ENCODE measurements at places on chromosomes 5 and 9.

DNA sequence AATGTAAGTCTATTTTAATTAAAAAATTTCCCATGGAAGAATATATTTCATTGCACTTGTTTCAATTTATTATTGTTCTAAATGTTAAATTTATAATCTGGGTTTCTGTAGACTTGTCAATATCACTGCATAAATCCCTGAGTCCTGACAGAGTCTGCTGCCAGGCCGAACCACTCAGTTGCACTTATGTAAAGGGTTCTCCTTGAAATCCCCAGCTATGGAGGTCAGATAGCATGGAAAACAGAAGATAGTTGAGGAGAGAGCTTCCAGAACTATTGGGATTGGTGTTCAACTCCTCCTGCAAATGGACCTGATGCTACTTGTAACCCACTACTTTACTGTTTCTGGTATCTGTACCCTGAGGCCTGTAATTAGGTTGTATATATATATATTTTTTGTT, 37.2 kb downstream of the KDM4C start:
- no peaks in the 10 kb centered on the region for H3K36me3 ChIP-seq
- H3K27ac ChIP-seq: no peak overlapping the region
- DNase-seq: no peak
- H3K4me1 ChIP-seq: no peaks in the 10 kb centered on the region
- no peak overlapping the region for H3K4me3 ChIP-seq
- H3K27me3 ChIP-seq: no peaks in the 10 kb centered on the region

GRCh38 chr5:138809391-138809790, 56.2 kb downstream of the CTNNA1 start:
- no peaks in the 10 kb centered on the region for H3K4me1 ChIP-seq
- H3K27me3 ChIP-seq: no peaks in the 10 kb centered on the region
- no peak overlapping the region for H3K4me3 ChIP-seq
- H3K27ac ChIP-seq: no peak overlapping the region
- peaks cover 12% of the 10 kb centered on the region for H3K36me3 ChIP-seq

DNA sequence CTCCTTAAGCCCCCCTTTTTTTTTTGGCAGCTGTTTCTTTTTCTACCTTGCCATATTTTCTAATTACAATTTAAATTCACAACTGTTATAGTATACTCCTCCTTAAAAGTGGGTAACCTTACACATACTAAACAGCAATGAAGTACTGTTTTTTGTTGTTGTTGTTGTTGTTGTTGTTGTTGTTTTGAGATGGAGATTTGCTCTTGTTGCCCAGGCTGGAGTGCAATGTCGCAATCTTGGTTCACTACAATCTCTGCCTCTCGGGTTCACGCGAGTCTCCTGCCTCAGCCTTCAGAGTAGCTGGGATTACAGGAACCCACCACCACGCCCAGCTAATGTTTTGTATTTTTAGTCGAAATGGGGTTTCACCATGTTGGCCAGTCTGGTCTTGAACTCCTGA, 669.1 kb upstream of the CDH6 start:
- no peaks in the 10 kb centered on the region for H3K4me1 ChIP-seq
- no peak for DNase-seq
- no peaks in the 10 kb centered on the region for H3K36me3 ChIP-seq
- H3K27ac ChIP-seq: no peak overlapping the region

DNA sequence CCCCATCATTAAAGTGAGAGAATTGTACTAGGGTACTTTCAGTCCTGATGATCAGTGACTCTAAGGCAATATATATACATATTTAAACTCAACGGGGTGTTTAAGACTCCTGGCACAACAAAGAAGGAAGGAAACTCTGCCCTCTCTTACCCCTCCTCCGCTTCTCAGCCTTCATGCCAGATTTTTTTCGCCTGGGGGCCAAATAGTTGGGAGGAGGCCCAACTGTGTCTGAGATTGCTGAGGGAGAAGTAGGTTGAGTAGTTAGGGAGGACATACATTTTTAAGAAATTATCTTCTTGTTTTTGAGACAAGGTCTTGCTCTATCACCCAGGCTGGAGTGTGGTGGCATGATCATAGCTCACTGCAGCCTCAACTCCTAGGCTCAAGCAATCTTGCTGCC, 127.7 kb upstream of the SHB start:
- no peaks in the 10 kb centered on the region for H3K27me3 ChIP-seq
- H3K4me1 ChIP-seq: no peaks in the 10 kb centered on the region
- H3K36me3 ChIP-seq: no peaks in the 10 kb centered on the region

DNA sequence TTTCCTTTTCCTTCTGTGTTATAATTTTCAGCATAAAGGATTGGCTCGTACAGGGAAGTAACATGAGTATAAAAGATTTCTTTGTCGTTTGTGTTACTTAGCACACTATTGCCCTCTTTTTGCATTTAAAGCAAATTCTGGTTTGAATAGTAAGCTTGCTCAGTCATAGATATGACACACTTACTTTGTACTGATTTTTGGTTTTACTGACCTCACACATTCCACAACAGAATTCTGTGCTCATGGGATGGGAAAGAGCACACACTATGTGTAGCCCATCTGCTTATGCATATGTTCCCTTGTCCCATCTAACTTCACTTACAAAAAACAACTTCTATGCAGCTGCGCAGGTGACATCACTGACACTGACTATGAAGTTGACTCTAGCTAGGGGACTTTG, 111.9 kb upstream of the MTAP start:
- no peak overlapping the region for H3K4me3 ChIP-seq
- H3K4me1 ChIP-seq: peaks cover 41% of the 10 kb centered on the region
- H3K27me3 ChIP-seq: no peaks in the 10 kb centered on the region
- H3K27ac ChIP-seq: no peak overlapping the region
- no peaks in the 10 kb centered on the region for H3K36me3 ChIP-seq

DNA sequence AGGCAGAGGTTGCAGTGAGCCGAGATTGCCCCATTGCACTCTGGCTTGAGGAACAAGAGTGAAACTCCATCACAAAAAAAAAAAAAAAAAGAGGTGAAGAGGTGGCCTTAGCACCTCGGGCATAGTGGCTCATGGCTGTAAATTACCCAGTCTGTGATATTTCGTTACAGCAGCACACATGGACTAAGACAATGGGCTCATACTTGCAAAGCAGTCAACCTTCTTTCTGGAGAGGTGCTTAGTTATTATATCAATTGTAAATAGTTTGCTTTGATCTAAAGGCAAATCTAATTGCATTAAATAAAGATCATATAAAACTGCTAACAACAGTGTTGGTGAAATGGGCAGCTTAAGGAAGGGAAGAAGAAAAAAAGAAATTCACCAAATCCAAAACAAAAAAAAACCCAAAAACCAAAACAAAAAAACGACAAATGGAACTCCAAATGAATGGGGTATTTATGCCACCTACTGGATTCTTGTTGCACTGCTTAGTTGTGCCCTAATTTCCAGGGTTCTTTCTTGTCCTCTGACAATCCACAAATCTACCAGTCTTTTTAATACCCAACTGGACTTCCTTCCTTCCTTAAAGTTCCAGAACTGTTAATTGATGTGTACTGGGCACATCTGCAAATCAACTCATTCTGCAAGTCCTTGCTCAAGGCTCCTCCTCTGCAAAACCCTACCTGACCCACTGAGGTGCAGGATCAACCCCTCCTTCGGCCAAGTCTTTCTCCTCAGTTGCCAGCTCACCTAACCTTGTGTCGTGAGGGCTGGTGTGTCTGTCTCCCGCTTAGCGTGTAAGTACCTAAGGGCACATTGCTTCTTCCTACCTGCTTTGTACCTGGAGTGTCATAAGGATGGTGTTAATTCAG, 35.0 kb upstream of the DMRT1 start:
- H3K36me3 ChIP-seq: no peaks in the 10 kb centered on the region
- no peak overlapping the region for H3K27ac ChIP-seq
- peaks cover 42% of the 10 kb centered on the region for H3K4me1 ChIP-seq
- H3K27me3 ChIP-seq: no peaks in the 10 kb centered on the region
- H3K4me3 ChIP-seq: no peak overlapping the region

- H3K27me3 ChIP-seq: no peaks in the 10 kb centered on the region
- no peak for DNase-seq
- H3K4me3 ChIP-seq: no peak overlapping the region
- H3K4me1 ChIP-seq: no peaks in the 10 kb centered on the region
- H3K27ac ChIP-seq: no peak overlapping the region
Observed at GRCh38 chr5:165805756-165806155, 2300.3 kb downstream of the MAT2B start.

GRCh38 chr9:99251157-99251556, 29.1 kb downstream of the SEC61B start:
- no peaks in the 10 kb centered on the region for H3K4me1 ChIP-seq
- H3K27me3 ChIP-seq: no peaks in the 10 kb centered on the region
- H3K27ac ChIP-seq: no peak overlapping the region
- H3K4me3 ChIP-seq: no peak overlapping the region
- H3K36me3 ChIP-seq: no peaks in the 10 kb centered on the region
- no peak for DNase-seq

DNA sequence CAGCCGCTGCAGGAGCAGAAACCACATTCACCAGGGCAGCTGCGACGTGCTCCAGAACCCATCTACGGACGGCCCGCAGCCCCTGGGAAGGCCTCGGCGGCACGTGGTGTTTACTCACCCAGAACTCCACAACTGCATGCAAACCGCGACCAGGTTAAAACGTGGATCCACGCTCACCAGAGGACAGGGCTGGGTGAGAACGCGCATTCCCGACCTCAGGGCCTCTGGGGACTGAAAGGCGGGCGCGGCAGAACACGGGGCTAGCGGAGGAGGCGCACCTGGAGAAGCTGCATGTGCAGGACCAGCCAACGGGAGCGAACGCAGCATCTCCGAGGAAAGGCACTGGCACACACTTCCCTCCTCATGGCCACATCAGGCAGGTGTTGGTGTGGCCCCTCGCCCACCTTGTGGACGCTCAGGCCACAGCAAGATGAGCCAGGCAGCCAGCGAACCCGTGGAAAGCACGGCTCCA, 24.0 kb upstream of the CAMSAP1 start:
- H3K4me1 ChIP-seq: peaks cover 9% of the 10 kb centered on the region
- no peaks in the 10 kb centered on the region for H3K36me3 ChIP-seq
- DNase-seq: no peak

- H3K36me3 ChIP-seq: no peaks in the 10 kb centered on the region
- no peaks in the 10 kb centered on the region for H3K4me1 ChIP-seq
- no peak overlapping the region for H3K4me3 ChIP-seq
- H3K27ac ChIP-seq: no peak overlapping the region
Observed at GRCh38 chr5:10902145-10902544, 141.1 kb upstream of the DAP start.

- H3K4me1 ChIP-seq: peaks cover 4% of the 10 kb centered on the region
- H3K27me3 ChIP-seq: no peaks in the 10 kb centered on the region
- no peaks in the 10 kb centered on the region for H3K36me3 ChIP-seq
- DNase-seq: no peak
Observed at GRCh38 chr5:150246429-150246828, 43.1 kb downstream of the CAMK2A start.

DNA sequence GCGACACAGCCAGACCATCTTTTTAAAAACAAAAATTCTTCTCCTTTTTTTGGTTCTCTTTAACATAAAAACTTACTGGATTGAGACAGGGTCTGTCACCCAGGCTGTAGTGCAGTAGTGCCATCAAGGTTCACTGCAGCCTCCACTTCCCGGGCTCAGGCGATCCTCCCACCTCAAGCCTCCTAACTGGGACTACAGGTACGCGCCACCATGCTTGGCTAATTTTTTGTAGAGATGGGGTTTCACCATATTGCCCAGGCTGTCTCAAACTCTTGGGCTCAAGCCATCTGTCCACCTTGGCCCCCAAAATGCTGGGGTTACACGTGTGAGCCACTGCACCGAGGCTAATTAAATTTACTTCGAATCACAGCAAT, 13.8 kb downstream of the HNRNPK start:
- peaks cover 8% of the 10 kb centered on the region for H3K36me3 ChIP-seq
- no peak overlapping the region for H3K27ac ChIP-seq
- no peaks in the 10 kb centered on the region for H3K27me3 ChIP-seq

GRCh38 chr5:176868126-176868525, 31.0 kb downstream of the HK3 start:
- no peaks in the 10 kb centered on the region for H3K4me1 ChIP-seq
- no peak for DNase-seq
- H3K4me3 ChIP-seq: no peak overlapping the region
- H3K27ac ChIP-seq: no peak overlapping the region
- no peaks in the 10 kb centered on the region for H3K27me3 ChIP-seq

- no peaks in the 10 kb centered on the region for H3K27me3 ChIP-seq
- no peaks in the 10 kb centered on the region for H3K36me3 ChIP-seq
- peaks cover 32% of the 10 kb centered on the region for H3K4me1 ChIP-seq
- no peak for DNase-seq
- H3K4me3 ChIP-seq: no peak overlapping the region
Observed at GRCh38 chr5:149826574-149826973, 96.5 kb downstream of the PPARGC1B start.

GRCh38 chr9:125119643-125120286, 23.6 kb downstream of the SCAI start:
- no peaks in the 10 kb centered on the region for H3K27me3 ChIP-seq
- H3K4me3 ChIP-seq: no peak overlapping the region
- H3K27ac ChIP-seq: no peak overlapping the region
- no peaks in the 10 kb centered on the region for H3K36me3 ChIP-seq

DNA sequence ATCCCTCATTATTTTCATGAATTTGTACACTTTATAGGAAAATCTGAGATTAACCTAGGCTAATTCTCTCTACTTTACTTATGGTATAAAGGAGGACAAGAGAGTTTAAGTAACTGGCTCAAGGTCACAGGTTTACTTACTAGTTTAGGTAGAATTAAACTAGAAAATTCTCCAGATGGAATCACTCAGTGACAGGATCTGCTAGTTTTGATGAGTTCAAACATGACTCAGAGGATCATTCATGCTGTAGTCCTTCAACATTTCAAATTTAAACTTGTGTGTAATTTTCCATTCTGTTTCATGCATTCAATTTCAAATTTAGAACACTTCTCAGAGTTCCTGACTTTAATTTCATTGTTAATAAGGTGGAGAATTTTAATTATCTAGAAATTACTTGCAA, 485.7 kb upstream of the TUSC1 start:
- DNase-seq: no peak
- H3K4me1 ChIP-seq: no peaks in the 10 kb centered on the region
- H3K27ac ChIP-seq: no peak overlapping the region
- no peaks in the 10 kb centered on the region for H3K27me3 ChIP-seq

GRCh38 chr5:31617867-31618266, 21.1 kb upstream of the PDZD2 start:
- no peak for DNase-seq
- H3K36me3 ChIP-seq: no peaks in the 10 kb centered on the region
- H3K27ac ChIP-seq: no peak overlapping the region
- H3K4me1 ChIP-seq: no peaks in the 10 kb centered on the region
- no peak overlapping the region for H3K4me3 ChIP-seq

- H3K36me3 ChIP-seq: no peaks in the 10 kb centered on the region
- no peaks in the 10 kb centered on the region for H3K27me3 ChIP-seq
- DNase-seq: no peak
- no peak overlapping the region for H3K27ac ChIP-seq
Observed at GRCh38 chr9:130990978-130991777, 17.8 kb upstream of the LAMC3 start.

- H3K27me3 ChIP-seq: no peaks in the 10 kb centered on the region
- no peak overlapping the region for H3K4me3 ChIP-seq
- no peak for DNase-seq
- H3K27ac ChIP-seq: no peak overlapping the region
Observed at GRCh38 chr5:178650214-178650613, 23.4 kb upstream of the CLK4 start.

All from esophagus squamous epithelium (tissue), 5 donors.